ENCODE measurements at places on chromosomes 3 and 15.

DNA sequence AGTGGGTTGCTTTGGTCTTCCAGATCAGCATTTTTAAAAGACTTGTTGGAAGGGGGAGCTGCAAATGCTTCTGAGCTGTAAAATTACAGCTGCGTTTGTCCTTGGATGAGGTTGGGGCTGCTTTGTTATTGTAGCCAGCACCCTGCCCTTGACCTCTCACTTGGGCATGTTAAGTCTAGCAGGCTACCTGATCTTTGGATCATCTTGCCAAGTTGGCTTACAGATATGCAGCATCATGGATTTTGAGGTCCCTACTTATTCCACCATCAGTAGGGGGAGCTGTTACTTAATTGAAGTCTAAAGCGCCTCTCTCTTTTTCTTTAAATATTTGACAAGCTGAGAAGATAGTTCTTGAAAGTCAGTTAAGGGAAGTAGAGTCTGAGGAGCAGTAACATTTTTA, 793.0 kb downstream of the MCTP2 start:
- DNase-seq: no peak

- DNase-seq: no peak
These were observed 79.3 kb upstream of the POLG start for GRCh38 chr15:89413877-89414276.

DNA sequence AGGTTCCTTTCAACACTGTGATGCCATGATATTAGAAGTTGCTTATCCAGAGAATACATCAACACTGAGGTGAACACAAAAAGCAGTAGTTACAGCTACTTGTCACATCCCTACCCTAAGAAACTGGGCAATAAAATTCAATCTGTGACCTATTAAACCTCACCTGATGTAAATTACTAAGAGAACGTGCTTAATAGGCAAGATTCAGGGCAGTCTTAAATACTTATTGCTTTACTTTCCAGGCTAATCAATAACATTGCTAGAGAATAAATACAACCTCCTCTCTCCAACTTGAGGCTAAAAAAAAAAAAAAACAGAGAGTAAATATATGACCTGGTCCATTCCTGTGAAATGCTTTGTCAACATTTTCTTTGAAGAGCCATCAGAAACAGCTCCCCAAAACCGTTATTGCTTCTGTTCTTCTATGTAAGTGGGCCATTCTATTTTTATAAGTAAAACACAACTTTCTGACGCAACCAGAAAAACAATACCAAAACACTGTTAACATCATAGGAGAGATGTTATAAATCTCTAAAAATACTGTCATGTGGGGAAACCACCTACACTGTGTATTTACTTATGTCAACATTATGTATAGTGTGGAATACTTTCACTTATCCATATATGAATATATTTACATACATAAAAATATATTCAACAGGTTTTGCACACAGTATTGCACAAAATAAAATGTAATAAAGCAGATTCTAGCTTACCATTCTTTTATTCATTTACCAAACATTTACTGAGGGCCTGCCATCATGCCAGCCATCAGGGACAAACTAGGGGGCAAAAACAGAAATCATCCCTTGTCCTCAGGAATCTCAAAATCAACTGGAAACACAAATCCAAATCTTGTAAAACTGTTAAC, 2.7 kb downstream of the NKIRAS1 start:
- no peak for DNase-seq

- DNase-seq: no peak
These were observed 38.8 kb downstream of the PYGO1 start for GRCh38 chr15:55549305-55549704.

- DNase-seq: no peak
These were observed 169.7 kb upstream of the AGTR1 start for GRCh38 chr3:148528024-148528423.

DNA sequence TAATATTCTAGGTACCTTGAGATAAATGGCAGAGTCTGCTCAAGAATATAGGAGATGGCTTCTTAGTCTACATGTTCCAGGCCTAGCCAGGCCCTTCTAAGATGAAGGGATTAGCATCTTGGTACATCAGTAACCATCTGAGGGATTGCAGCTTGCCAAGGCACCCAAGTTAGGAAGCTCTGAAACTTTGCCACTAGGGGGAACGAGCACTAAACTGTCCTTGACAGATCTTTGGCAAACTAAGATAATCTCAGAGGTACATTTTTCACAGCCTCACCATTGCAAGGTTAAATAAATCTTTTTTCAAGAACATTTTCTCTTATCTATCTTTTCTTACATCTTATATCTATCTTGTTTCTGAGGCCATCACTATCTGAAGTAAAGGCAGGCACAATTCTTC, 351.2 kb downstream of the RAP2B start:
- DNase-seq: no peak

DNA sequence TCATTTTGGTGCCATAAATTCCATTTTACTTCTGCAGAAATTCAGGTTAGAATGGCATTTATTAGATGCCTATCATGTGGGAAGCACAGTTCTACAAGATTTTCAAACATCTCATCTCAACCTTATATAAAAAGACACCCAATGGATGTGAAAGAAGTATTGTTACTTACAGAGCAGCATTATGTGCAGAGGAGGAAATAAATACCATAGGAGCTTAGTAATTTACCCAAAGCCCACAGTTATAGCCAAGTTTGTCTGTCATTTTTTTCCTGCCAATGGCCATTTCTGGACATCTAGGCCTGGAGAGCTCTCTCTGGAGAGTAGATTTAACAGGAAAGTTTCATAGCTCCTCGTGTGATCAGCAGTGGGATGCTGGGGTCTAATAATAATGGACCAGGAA, 659.4 kb upstream of the NAALADL2 start:
- DNase-seq: no peak

DNA sequence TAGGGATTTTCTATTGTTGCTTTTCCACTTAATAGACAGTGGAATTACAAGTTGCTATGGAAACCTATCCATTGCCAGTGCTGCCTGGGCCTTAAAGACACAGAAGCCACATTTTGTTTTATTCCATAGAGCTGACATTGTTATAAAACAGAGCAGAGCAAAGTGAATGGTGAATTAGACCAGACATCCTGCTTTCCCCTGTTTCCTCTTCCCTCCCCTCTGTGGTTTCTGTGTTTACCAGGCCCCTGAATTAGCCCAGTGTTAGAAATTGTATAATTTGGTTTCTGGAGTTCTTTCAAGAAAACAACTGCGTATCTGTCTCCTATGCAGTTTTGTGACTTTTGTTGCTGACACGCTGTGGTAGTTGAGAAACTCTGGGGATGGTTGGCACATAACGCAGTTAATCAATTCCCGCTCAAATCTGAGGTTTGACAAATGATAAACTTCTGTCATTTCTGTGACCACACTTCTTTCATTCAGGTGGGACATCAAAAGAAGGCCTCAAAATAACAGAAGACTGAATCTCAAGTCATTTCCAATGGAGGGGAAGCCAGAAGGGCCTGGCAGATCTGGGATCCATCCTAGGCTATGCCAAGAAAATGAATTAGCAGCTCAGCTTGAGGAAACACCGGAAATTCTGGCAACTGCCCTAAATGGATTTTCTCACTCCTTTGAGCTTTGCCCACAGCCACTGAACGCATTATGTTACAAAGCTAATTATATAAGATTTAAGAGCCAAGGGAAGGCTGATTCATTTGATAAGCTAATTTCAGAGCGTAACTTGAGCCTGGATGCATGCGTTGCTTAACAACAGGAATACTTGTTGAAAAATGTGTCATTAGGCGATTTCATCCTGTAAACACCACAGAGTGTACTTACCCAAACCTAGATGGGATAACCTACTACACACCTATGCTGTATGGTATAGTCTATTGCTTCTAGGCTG, 46.9 kb downstream of the NR1D2 start:
- DNase-seq: no peak

GRCh38 chr15:72792431-72792830, 8.9 kb upstream of the ADPGK start:
- no peak for DNase-seq

- DNase-seq: no peak
These were observed 19.6 kb upstream of the CHMP2B start for GRCh38 chr3:87207460-87207859.

- no peak for DNase-seq
These were observed 24.0 kb downstream of the EFCC1 start for GRCh38 chr3:129025108-129025507.

GRCh38 chr3:43171748-43172147, 65.9 kb upstream of the POMGNT2 start:
- DNase-seq: no peak

- DNase-seq: no peak
These were observed 30.0 kb upstream of the ZNF280D start for GRCh38 chr15:56763141-56763895.

- DNase-seq: no peak
These were observed 48.5 kb downstream of the PGPEP1L start for GRCh38 chr15:98958918-98959639.

- DNase-seq: peak; percentile 44
These were observed 12.9 kb downstream of the OCA2 start for GRCh38 chr15:28086175-28086703.

DNA sequence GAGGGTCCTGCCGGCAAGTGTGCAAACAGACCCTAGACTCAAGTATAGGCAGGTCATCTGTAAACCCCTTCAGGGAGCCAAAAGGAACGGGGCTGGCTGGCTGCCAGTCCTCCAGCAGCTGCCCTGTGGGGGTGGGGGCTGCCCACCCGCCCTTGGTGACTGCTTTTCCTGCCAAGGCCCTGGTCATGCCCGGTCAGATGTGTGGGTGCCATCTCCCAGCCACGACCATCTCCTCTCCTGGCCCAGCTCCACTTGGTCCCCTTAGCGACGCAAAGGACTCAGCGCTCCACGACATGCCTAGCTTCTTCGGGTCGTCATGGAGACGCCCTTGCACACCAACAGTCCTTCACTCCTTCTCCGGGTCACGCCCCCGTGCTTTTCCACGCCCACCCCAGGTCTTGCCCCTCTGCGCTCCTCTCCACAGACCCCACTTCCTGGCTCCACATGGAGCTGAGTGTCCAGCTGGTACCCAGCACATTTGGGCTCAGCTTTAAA, 2.4 kb downstream of the MUC4 start:
- DNase-seq: no peak

DNA sequence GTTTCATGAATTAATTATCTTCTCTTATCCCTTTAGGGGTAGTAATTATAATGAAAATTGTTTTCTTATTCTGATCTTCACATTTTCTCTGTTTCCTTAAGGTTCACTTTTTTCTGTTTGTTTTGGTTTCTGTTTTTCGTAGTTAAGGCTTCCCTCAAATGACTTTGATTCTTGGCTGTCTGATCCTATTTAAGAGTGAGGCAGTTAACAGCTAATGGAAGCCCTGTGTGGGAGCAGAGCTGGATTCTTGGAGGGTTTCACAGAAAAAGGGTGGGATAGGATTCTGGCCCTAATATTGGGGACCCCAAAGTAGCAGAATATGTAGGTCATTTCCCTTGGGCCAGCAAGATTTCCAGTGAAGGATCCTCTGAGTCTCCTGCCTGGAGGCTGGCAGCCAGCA, 6.8 kb upstream of the AMOTL2 start:
- no peak for DNase-seq

DNA sequence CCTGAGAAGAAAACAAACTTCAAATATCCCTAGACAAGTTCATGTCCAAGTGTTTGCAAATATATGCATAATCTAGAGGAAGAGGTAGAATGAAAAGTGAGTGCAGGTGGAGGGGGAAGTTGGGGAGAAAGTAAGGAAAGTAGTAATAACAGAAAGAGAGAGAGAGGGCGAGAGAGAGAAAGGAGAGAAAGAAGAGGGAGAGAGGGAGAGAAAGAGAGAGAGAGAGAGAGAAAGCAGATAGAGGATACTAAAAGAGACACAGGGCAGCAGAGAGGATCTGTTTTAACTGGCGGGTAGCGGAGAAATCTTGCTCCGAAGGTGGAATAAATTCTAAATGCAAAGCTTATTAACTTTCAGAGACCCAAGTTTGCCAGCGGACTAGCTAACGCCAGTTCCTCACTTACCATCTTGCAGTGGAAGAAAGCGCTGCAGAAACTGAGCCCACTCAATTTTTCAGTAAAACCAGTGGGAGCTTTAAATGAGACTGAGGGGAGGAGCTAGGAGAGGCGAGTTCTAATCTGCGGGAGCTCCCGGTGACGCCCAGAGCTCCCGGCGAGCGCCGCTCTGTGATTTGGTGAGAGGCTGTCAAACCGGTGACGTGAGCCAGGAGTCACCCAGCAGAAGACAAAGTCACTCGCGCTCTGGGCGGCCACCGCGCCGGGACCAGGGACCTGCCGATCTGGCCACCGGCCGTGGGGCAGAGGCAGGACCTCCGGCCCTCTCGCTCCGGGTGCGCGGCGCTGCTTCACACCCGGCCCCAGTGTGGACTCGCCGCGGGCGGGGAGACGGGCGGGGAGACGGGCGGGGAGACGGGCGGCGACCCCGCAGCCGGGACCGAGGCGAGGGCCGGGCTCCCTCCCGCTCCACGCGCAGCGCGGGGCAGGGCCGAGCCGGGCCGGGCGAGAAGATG, at the start of gene GMNC:
GMNC (minus strand) TSS at position 486 of the 910 bp plus-strand sequence; CDS start at position 407, 79 bp downstream.
- DNase-seq: no peak

DNA sequence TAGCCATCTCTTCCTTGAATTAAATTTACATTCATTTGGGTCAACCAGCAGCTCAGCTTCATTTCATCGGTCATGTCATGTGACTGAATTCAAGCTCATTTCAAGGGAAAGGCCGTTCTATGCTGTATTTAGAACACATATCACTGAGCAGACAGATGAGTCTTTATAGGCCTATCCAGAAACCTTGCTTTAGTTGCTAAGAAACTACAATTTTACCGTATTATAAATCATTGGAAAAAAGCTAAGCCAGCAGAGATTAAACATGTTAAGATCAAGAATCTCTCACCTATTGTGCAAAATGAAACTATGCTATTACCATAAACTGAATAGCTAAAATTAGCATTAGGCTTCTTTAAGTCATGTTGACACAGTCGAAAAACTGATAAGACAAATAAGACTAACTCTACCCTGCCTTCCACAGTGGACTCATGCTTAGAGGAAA, 2.2 kb downstream of the NPTN start:
- no peak for DNase-seq

DNA sequence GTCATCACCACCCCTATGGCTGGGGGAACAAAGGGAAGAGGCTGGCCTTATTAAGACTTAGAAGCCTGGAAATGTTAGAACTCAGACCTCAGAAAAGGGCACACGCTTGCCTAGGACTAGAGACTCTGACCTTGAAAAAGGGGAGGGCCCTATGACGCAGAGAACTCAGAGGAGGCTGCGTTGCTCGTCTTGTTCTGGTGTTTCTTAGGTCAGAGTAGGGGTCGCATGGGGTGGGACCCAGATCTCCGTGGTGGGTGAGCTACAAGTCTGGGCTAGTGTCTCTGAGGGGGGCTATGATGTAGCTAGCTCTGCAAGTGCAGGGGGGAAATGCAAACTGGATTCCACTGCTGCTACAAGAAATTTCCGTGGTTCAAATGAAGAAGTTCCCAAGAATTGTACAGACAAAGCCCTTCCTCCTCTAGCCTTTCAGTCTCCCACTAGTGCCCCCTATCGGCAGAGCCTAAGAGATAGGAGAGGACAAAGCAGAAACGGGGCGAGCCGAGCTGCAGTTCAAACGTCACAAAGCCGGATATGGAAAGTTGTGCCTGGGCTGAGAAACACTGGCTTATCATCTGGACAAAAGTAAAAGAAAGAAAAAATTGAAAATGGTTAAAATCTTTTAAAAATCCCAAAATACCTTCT, 392.9 kb upstream of the ROBO2 start:
- DNase-seq: no peak

Measured in activated CD8-positive, alpha-beta memory T cell treated with anti-CD3 and anti-CD28 coated beads for 4 hours (primary cell).